ENCODE measurements at places on chromosomes 12 and 14.
A peak's percentile ranks its signal among the peaks of the same experiment; 100 is the strongest.

GRCh38 chr12:114993165-114993564 is 309.2 kb upstream of the TBX3 start:
- DNase-seq = no peak

DNA sequence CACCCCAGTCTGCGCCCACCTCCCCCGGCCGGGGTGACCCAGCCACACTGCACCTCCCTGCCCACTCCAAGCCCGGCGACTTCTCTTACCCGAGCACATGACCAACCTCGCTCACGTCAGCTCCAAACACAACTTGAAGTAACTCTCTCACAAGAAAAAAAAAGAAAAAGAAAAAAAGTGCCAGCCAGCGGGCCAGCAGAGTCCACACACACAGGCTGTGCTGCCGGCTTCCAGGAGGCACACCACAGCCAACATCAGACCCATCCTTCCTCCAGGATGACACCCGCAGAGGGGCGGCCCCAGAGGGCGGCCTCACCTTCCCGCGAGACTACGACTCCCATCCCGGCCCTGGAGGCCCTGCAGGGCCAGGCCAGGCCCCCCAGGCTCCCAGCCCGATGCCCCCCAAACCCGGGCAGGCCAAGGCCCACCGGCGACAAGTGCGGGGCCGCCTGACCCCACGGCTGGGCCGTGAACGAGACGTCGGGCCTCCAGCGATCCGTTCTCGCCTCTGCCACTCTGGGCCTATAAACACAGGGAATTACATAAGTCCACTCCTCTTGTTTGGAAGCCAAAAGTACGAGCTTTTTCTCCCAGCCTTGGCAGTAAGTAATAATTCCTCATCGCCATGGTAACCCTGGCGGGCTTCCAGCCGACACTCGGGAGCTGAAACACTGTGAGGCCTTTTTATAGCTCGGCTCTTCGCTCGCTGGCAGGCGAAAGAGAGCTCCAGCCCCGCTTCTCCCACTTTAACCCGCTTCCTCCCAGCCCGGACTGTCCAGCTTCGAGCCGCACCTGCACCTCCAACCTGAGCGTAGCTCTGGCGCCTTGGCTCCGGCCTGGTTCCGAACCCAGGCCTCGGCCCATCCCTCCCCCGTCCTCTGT is 49.1 kb downstream of the NCOR2 start:
- no peak for DNase-seq

DNA sequence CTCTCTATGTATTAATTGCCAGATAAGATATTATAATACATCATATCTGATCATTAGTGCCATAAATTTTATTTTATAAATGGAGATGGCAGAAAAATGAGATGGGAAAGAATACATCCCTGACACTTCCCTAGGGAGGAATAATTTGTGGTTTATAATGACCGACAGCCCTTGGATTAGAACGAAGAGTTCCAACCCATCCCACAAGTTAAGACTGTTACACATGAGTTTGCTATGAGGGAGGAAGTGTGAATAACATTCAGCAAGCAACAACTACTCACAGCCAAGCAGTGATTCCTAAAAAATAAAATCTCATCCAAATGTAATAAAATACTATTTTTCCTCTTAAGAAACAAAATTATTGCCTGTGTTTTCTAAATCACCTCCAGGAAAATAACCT is 299.0 kb downstream of the CCDC91 start:
- DNase-seq = no peak

DNA sequence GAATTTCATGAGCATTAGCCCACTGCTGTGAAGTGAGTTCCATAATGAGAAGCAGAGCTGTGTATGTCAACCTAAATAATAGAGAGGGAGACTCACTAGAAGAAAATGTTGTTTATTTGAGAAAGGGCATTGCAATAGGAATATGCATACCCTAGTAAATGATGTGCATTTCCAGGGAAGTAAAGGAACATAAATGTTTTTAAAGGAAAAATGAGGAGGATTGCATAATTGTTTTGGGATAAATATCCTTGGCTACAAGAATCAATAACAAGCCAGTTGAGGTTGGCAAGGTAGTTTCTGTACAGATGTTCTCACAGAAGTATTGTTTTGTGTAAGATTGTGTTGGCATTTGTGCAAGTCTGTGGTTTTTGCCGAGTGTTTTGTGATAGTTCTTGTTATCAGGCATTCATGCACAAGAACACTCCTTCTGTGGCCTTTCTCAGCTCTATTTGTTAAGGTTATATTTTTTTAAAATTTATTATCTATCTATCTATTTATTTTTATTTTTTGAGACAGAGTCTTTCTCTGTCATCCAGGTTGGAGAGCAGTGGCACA is 47.1 kb downstream of the EMP1 start:
- no peak for DNase-seq

DNA sequence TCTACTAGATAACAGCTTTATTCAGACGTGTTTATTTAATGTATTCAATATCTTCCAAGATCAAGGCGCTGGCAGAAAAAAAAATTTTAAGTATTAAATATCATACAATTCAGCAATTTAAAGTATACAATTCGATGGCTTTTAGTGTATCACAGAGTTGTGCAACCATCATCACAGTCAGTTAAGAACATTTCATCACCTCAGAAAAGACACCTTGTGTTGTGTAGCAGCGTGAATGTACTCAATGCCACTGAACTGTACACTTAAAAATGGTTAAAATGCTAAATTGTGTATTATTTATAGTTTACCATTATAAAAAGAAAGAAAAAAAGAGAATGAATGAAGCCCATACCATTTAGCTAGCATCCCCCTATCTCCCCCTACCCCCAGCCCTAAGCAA is 96.4 kb downstream of the RIN3 start:
- no peak for DNase-seq

- no peak for DNase-seq
These were observed 1160.3 kb upstream of the TMEM132C start for GRCh38 chr12:127106697-127107096.

DNA sequence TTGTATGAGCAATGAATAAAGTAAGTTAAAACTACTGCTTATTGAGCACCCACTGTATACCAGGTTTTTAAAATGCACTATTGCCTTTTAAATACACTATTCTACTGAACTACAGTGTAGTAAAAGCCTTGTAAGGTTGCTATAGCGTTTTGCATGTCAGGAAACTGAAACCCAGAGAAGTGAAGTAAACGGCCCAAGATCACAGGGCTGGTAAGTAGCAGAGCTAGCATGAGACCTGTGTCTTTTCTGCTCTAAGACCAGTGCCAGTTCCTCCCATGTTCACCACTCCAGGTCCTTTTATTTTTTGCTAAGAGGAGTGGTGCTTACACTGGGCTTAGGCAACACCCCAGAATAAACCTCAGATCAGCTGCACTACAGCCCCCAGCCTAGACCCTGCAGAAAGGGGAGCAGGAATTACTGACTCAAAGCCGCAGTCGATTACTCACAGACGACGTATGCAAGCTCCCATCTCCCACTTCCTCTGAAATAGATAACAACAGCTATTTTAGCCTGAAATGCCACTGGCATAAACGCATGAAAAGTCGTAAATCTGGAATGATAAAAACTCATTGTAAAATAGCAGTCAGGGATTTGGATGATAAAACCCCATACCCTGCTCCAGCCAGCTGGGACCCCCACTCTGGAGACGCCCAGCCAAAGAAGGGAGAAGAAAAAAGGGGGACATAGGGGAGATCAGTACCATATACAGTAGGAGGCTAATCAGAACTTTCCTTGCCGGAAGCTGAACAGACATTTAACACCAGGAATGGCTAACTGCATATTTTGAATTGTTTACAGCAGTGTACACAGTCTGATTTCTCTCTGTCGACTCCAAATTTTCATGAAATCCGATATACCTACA is 108.3 kb downstream of the NUAK1 start:
- DNase-seq = no peak

GRCh38 chr12:62749586-62749985 is 185.4 kb downstream of the PPM1H start:
- DNase-seq = no peak

GRCh38 chr12:121637231-121637914 is 11.0 kb downstream of the ORAI1 start:
- peak; percentile 76 for DNase-seq

DNA sequence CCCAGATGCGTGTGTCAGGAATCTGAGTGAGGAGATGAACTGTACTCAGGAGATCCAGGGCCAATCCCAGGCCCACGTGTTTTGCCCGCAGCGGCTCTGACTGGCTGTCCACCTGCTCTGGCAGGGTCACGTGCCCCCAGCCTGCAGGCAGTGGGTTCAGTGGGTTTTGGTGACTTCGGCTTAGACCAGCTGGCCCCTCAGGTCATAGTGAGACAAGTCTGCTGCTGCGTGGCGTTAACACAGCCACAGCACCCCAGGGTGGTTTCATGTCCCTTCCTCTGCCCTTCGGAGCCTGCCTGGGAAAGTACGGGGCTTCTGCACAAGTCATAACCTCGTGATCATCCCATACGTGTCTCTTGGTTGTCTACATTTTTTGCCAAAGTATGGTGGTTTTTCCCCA is 2.6 kb downstream of the FBRSL1 start:
- peak; percentile 44 for DNase-seq

DNA sequence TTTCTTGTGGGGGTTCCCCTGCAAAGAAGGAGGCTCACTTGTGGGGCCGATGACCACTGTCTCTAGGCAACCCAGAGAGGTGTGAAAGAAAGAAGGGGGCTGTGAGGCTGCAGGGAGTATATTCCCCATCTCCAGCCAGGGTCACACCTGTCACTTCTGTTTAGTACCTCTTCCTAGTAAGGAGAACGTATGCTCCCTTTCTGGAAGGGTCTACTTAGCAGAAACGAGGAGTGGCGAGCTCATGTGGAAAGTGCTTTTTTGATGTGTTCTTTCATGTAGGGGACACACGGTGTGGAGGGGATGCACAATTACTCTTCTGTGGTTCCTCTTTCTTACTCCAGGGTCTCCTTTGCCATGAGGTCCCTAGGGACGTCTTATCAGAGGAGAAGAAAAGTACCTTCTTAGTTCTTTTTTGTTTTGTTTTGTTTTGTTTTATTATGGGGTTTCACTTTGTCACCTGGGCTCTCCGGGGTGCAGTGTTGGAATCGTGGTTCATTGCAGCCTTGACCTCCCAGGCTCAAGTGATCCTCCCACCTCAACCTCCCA is 58.3 kb downstream of the PRKCH start:
- DNase-seq = peak; percentile 57

- DNase-seq = no peak
These were observed 113.4 kb downstream of the NT5DC3 start for GRCh38 chr12:103727638-103728037.

DNA sequence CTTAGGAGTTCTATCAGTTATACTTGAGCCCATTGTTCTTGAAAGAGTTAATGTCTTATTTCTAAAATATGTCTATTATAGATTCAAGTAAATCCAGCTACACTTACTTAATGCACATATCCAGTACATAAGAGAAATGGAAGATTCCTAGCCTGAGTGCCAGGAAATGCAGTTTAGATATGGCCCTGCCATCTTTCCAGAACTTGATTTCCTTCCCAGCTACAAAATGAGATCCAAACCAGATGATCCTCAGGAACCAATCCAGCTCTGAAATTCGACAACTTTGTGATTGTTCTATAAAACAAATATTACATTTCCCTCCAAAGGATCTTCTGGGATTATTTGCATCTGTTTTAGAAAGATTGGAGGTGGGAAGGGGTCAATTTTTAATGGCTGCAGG is 317.3 kb upstream of the GARIN6 start:
- no peak for DNase-seq

DNA sequence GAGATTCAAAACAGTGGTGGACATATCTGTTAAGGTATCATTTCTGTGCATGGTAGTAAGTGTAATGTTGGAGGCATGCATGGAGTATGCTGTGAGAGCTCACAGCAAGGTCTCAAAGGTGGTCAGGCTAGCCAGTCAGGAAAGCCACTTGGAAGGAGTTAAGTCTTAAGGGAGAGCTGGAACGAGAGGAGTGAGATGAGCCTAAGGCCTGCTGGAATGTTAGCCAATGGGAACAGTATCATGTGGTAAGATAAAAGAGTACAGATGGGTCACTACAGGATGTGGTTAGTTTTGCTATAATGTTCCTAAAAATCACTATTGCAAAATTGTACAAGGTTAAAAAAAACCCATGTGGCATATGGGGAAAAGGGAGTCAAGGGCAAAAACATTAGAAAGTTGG is 311.7 kb upstream of the E2F7 start:
- no peak for DNase-seq

GRCh38 chr12:118160536-118160935 is 24.6 kb downstream of the PEBP1 start:
- no peak for DNase-seq

- no peak for DNase-seq
These were observed 138.5 kb downstream of the DICER1 start for GRCh38 chr14:95018821-95019220.

DNA sequence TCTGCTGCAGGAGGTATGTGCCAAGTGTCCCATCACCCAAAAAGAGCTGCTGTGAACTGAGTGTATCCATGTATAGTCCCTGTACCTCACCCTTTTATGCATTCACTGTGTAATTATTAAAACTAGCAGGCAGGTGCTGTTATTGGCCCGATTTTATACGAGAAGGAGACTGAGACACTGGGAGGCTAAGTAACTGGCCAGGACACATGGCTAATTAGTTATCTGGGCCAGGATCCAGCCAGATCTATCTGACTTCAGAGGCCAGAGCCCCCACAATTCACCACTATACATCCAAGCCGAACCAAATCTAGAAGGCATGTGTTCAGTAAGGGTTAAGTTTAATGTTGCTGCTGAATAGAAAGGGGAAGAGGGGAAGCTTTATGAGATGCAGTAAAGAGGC is 73.4 kb downstream of the FRMD6 start:
- DNase-seq = no peak

DNA sequence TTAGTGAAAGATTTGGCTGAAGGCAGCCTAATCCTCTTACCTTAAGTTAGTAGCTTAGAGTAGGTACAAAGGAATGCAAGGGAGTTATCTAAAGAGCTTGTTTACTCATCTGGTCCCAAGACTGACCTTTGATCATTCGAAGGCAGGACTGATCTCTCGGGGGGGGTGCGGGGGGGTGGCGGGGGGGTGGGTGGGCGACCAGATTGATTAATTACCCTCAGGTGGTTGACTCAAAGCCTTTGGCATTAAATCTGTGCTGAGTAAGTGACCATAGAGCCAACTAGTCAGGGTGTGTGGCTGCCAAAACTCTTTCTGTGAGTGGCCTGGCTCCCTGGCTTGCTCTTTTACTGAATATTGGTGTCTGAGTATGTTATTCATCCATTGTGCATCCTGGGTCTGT is 731.9 kb upstream of the FBXO33 start:
- DNase-seq = no peak

DNA sequence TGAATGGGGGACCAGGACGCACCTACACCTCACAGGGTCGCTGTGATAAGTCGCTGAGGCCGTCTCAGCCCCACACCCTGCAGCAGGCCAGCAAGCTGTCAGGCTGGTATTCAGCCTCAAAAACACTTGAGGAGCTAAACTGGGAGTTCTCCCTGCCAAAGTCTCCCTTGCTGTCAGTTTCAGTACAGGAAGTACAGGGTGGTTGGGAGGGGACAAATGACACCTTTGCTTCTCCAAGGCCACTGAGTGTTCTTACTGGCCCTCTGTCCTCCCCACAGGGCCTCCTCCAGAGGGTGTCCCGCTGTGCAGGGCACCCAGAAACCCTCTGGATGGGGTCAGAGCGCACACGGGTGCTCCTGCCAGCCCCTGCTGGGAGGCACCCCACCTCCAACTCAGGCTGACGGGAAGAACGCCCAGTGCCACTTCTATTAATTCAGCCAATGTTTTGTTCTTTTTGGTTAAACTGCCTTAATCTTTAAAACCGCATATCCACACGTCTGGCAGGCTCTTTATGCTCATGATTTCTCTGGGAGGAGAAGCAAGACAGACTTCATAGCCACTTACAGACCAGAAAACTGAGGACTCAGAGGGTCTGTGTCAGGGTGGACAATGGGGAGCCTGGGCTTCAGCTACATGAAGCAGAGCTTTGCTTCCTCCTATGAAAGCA is 75.9 kb downstream of the ITPK1 start:
- DNase-seq = no peak
